ENCODE measurements at places on chromosomes 2 and 18.

GRCh38 chr18:57915865-57916582, 112.9 kb upstream of the ATP8B1 start:
- DNase-seq = no peak

DNA sequence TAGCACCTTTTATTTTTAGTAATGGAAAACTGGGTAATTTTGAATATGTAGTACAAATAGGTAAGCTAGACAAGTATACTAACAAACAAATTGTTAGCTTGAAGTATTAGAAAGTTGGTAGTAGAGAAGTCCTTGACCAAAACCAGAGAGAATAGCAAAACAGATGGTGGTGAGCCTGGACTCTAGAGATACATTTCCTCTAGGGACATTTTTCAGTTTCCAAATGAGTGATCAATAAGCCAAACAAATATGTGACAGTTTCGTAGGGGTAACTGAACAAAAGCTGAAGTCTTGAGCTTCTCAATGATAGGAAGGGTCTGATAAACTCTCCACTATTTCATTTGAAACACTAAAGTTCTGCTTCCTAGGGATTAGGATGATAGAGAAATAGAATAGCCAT, 692.0 kb upstream of the FAM98A start:
- no peak for DNase-seq

DNA sequence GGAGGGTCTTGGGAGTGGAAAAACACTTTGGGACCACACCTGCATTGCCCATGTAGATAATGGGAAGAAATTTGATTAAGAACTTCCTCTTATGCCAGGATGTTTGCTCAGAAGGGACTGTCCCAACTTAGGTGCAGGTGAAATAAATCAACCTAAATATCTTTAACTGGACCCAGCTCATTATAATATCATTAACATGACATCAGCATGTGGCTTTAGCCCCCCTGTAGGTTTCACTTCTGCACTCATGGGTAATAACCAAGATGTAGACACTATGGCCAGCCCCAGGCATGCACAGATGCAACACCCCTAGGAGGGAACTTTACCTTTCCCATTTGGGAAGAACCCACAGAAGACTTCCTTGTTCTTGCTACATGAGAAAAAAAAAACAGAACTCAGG, 227.4 kb upstream of the ZNF804A start:
- DNase-seq = no peak

DNA sequence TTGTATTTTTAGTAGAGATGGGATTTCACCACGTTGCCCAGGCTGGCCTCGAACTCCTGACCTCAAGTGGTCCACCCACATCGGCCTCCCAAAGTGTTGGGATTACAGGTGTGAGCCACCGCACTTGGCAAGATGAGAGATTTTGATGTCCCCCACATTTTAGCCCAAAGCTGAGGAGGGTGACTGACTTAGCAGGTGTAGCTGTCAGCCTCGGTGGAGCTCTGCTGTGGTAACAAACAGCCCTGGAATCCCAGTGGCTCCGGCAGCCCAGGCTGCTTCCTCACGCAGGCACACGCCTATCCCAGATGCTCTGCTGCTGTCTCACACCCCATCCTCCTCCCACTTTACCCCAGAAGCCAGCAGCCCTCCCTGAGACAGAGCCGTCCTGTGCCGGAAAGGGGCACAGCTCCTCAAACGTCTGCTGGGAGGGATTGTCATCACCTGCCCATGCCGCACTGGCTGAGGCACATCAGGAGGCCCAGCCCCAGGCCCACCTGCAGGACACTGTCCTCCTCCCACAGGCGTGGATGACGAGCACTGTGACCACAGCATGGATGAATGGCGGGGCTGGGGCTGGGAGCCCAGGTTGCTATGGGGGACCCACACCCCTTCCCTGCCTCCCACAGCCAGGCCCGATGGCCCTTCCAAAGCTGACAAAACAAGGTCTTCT, 10.6 kb upstream of the BOK start:
- no peak for DNase-seq

- no peak for DNase-seq
These were observed 171.0 kb downstream of the ANAPC1 start for GRCh38 chr2:111712940-111713515.

GRCh38 chr2:146349334-146349733, 1495.5 kb upstream of the ACVR2A start:
- DNase-seq = no peak

DNA sequence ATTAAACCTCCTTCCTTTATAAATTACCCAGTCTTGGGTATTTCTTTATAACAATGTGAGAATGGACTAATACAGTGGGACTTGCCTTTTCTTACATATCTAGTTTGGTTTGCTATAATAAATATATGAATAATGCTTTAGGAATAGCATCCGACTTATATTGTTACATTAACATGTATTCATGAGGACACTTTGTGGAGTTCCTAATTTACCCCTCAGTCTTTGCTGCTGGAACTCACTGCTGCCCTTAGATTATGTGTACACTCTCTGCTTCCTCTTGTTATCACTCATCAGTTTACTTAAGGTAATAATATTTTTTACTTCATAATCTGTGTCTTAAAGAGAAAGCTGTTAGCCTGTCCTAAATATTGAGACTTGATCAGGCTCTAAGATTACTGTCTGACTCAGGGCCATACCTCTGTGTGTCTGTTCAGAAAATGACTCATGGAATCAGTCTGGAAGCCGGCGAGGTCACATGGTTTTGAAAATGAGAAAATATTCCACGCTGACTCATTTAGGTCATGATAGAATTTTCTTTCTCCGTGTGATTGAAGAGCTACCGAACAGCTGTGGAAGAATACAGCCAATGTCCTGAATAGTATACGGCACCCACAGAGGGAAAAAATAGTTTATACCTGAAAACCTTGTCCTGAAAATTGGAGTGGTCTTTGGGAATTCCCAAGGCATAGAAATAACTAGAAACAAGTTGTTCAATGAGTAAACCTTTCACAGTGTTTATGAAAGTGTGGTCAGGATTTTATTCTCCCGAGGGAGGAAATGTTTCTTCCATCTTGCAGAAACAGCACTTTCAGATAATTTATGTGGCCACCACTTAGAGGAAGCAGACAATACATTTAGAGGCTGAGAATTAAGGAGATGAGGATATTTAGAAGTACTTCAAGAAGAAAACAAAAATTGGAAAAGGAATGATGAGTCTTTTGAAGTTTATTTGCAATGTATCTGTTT, 156.4 kb downstream of the DSEL start:
- DNase-seq = no peak

DNA sequence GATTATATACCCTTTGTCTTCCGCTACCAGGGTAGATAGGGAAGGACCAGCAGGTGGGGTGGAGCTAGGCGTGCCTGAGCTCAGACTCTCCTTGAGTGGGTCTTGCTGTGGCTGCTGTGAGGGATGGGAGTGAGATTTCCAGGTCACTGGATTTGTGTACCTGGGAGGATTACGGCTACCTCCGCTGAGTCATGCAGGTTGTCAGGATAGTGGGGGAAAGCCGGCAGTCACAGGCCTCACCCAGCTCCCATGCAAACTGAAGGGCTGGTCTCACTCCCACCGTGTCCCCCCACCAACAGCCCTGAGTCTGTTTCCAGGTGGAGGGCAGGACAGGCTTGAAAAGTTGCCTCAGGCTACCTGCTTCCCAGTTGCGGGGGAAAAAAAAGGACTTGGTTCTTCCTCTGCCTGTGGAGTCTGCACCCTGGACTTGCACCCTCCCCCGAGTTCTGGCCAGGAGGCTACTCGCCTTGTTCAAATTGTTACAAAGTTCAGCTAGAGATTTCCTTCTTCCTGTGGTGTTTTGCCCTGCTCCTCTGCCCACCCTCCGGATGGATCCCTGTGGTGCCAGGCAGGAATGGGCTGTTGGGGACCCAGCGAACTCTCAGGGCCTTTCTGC, 268.3 kb downstream of the VAPA start:
- no peak for DNase-seq

DNA sequence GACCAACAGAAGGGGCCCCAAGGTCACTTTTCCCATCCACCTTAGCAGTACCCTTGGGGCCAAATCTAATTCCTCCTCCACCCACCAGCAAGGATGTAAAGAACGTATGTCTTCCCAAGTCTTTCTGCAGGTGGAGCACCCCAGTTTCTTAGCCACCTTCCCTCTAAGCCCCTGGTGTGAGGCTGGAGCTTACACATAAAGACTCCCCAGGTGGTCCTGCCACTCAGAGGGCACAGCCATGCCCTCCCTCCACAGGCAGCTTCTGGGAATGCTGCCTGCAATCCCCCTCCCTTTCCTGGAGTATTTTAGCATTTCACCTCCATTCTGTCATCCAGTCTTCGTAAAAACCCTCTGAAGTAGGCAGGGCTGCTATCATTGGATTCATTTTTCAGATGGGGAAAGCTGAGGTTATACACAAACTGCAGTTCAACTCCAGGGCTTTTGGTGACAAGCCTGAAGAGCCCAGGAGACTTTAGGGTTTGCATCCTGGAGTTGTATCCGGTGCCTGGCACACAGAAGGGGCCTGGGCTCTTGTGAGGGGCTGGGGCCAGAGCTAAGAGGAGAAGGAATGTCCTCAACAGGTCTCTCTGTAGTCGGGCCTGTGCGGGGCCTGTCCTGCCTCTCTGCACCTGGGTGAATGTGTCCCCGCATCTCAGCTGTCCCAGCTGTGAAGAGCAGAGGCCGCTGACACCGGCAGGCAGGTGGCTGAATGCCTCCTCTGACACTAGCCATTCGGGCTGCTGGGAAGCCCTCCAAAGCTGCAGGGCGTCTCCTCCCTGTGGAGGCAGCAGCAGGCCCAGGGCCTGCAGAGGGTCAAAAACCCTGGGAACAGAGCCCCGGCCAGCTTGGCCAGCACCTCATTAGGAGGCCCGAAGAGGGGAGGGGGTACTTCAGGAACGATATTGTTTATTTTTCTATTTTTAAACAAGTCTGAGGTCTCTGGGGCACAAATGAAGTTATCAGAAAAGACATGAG, 27.6 kb downstream of the CIB4 start:
- DNase-seq = no peak

DNA sequence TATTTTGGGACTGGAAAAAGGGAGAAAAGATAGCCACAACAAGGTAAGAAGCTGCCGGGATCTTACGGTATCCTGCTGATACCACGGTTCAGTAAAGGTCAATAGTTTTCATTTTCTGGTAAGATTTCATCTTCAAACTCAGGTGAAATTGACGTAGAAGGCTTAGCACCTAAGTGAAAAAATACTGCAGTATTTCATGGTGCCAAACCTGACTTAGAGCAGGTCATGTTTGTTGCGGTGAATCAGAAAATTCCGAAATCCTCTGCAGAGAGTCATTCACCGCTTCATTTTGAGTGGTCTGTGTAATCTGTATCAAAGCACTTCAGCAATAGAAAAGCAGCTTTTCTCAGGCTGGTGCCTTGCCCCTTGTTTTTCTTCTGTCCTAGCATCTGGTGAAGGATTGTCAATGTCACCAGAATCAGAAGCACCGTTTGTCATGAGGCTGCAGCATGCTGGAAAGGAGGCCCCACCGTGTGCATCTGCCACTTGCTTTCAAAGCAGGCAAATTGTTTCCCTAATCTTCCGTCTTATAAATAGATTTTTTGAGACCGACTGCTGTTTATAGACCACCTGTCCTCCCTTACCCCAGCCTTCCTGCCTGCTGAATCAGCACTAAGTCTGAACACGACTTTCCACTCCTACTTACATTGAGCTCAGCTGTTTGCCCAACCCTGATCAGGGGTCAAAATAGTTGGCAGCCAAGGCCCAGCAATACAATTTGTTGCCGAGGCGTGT, 156.3 kb downstream of the EML6 start:
- no peak for DNase-seq

DNA sequence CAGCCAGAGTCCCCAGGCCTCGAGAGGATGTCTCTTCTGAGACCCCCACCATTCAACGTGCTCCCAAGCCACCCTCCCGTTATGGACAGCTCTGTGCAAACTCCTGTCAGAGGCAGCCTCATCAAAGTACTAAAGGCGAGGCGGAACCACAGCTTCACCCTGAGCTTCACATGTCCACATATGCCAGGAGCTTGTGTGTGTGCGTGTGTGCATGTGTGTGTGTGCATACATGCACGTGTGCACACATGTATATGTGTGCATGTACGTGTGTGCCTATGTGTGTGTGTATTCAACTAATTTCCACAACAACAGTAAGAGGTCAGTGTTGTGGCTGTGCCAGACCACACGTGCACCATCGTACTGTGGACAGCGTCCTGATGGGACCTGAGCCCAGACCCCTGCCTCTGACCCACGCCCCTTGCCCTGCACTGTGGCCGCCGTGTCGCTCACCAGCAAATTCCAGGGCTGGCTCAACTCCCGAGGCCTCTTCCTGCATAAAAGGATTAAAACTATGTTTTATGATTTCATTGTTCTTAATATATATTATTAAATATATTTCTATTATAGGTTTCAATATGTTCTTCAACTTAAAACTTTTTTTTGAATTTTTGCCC, 444.8 kb downstream of the EIPR1 start:
- DNase-seq = no peak

DNA sequence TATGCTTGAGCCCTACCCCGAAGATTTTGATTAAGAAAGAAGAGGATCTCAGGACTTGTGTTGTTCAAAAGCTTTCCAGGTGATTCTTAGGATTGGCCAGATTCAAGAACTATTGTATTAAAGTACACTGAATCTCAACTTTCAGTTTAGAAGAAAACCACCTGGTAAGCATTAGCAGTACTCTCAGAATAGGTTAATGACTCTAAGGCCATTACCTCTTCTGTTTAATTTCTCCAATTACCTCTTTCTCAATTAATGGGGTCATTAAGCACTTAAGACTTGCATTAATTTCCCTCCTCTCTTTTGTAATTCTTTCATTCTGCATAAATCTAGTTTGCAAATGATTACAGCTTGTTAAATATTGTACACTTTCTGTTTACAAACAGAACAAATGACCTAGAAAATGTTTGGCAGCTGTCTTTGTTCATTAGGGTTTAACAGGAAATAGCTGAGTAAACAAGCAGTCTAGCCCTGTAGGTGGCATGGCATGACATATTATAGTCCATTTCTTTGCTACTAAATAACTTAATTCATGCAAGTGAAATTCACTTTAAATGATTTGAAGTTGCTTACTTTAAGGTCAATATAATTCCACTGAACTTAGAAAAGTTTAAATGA, 20.4 kb upstream of the TDRD15 start:
- no peak for DNase-seq

- DNase-seq = no peak
These were observed 84.9 kb downstream of the MYO3B start for GRCh38 chr2:170262806-170263205.

- no peak for DNase-seq
These were observed 106.4 kb upstream of the CCDC85A start for GRCh38 chr2:56077359-56077915.

DNA sequence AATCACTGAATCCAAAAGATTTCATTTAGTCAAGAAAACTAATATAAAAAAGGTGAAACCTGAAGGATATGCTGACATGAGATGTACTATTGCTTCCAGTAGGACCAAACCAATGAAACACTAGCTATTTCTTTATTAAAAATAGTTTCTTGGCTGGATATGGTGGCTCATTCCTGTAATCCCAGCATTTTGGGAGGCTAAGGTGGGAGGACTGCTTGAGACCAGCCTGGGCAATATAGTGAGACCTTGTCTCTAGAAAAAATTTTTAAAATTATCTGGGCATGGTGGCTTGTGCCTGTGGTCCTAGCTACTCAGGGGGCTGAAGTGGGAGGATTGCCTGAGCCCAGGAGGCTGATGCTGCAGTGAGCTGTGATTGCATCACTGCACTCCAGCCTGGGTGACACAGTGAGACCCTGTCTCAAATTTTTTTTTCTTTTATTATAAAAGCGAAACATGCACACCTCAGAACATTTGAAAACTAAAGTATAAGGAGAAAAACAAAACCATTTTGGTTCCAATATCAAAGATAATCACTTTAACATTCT, 266.2 kb downstream of the TGIF1 start:
- no peak for DNase-seq

GRCh38 chr2:230318190-230319121, 8.5 kb upstream of the SP140L start:
- DNase-seq = no peak

Measured in activated CD8-positive, alpha-beta memory T cell treated with anti-CD3 and anti-CD28 coated beads for 48 hours (primary cell).